ENCODE measurements at places on chromosomes 1 and 21.
A peak's percentile ranks its signal among the peaks of the same experiment; 100 is the strongest.

DNA sequence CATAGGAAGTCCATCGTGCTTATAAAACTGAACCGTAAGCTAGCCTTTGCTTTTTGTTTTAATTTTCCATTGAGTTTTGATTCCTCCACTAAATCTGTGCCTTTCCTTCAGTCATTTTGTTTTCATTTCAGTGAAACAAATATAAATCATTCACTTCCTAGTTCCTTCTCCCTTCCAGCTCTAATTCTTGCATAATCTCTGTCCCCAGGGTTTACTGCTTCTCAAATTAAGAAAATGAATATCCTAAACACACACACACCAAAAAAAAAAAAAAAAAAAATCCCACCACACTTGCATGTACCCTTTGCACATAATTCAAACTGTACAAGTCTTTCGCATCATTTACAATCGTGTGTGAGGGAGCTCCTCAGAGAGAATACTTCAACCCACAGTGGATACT, 6.8 kb downstream of the KCNH1 start:
- no peak for DNase-seq

GRCh38 chr1:101769520-101769919, 227.2 kb downstream of the OLFM3 start:
- no peak for DNase-seq

DNA sequence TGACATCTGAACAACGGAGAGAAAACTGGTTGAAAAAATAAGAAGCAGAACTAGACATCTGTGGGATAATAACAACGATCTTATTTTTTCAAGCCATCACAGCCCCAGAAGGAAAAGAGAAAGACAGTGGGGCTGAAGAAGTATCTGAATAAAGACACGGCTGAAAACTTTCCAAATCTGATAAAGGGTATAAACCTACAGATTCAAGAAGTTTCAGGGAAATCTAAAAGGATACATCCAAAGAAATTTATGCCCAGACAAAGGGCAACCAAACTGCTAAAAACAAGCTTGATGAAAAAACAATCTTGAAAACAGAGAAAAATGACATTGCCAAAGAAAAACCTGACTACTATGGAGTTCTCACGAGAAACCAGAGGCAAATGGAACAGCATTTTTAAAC, 40.4 kb downstream of the TARBP1 start:
- DNase-seq: no peak

DNA sequence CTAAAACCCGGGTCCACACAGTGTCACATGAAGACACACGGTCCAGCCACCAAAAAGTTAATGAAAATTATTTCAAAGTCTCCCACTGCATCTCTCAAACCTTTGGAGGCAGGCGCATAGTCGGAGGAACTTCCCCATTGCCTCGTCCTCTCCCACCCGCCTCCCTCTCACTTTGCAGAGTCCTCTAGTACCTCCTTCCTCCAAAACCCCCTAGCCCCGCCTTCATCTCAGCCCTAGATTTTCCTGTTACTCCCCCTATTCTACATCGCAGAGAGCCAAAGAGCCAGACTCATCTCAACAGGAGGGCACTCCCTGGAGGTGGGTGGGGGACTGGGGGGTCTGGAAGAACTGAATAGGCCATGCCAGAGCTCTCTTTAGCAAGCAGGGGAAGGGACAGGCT, 79.3 kb downstream of the DISP3 start:
- no peak for DNase-seq

- DNase-seq: no peak
Observed at GRCh38 chr1:232973652-232974611, 23.5 kb downstream of the NTPCR start.

- peak; percentile 76 for DNase-seq
Observed at GRCh38 chr1:212557739-212558692, 50.5 kb upstream of the ATF3 start.

DNA sequence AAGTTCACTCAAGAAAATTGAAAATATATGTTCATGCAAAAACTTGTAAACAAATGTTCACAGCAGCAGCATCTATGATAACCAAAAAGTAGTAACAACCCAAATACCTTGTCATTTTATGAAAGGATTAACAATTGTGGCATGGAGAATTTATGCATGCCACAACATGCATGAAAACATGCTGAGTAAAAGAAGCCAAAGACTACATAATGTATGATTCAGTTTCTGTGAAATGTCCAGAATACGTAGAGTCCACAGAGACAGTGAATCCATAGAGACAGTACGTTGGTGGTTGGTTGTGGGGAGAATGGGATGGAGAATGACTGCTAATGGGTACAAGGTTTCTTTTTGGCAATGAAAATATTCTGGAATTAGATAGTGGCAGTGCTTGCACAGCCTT, 148.7 kb downstream of the MAST2 start:
- no peak for DNase-seq

DNA sequence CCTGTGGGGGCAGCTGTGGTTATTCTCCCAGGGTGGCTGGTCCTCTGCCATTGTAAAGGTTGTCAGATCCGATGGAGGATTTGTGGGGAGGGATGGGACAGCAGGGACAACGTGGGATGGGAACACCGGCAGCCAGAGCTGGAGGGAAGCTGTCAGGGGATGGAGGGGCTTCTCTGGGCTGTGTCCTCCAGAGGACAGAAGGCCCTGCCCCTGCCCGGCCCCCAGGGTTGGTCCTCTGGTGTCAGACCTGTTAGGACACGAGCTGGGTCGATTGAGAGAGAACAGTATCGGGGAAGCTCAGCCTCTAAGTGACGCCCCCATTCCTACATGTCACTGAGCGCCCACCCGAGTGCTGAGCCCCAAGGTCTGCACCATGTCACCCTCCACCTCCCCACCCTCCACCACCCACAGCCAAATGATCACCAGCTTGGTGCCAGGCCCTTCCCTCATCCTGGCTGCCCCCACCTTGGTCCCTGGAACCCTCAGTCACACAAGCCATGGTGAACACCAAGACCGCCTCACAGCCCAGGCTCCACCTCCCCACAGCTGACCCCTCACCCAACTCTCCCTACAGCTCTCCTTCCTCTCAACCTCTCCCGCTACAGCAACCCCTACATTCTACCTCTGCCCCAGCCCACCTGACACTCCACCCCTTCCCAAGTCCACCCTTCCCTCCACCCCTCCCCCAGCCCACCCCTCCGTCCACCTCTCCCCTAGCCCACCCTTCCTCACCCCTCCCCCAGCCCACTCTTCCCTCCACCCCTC, 244.4 kb downstream of the MATN1 start:
- no peak for DNase-seq

GRCh38 chr21:40625991-40626390, 221.0 kb downstream of the DSCAM start:
- DNase-seq: no peak

DNA sequence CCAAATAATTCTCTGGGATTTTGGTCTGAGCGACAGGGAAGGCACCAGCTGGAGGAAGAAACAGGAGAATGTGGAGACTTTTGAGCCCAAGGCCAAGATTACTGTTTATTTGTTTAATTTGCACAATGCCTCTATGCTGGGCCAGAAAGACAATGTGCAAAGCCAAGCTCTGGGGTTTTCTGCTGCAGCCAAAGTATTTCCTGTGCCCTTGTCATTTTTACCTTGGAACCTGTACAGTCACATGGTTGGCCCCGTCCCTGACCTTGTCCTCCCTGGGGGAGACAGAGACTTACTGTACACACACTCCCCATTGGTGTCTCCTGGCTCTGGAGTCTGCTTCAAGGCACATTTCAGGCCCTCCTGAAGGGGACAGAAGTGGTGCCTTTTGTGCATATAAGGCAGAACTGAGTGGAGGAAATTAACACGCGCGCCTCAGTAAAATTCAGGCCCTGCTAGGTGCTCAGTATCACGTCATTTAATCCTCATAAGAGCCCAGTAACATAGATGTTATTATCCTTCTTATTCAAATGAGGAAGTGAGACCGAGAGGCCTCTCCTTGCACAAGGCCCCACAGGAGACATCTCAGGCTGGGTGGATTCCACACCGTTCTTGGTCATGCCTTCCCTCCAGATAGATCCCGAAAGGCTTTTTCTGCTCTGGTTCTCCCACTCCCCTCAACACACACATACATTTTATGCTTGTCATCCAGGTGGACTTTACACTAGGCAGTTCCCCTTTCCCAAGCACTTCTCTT, 21.1 kb downstream of the C1orf115 start:
- DNase-seq: no peak

GRCh38 chr1:166166698-166167571, at the start of gene FAM78B:
Gene FAM78B, minus strand, starts transcription at chr1:166167001. Its CDS starts 753 bp downstream, at chr1:166166248.
- DNase-seq: peak; percentile 84

DNA sequence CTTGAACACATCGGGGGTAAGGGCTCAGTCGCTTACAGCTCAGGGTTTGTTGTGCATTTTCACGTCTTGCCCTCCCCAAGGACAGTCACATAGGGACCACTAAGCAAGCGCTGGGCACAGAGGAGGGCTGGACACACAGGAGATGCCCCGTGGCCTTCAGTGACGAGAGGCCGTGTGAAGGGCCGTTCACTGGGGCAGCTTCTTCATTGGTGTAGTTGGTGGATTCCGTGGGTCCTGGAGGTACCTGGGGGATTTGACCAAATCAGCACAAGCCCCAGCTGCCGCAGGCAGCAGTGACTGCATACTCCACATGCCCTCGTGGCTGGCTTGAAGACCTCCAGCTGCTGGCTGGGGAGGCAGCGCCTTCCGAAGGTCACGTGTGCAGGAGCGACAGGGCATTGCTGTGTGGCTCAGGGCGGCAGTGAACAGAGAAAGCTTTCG, 100.8 kb upstream of the C1orf174 start:
- DNase-seq: no peak

GRCh38 chr1:940107-941014, 16.6 kb downstream of the SAMD11 start:
- DNase-seq: peak; percentile 61

DNA sequence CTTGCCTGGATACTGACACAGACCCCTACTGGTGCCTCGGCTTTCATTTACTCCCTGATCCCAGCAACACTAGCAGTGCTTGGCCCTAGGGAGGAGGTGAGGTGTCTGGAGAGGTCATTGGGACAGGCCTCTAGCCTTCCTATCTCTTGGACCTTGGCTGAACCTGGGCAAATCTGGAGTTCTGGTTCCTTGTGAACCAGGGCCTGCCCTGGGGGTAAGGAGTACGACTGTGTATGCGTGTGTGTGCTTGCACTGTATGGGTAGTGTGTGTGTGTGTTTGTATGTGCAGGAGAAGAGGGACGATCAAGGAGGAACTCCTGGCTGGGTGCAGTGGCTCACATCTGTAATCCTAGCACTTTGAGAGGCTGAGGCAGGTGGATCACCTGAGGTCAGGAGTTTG, 252.7 kb upstream of the CSF3R start:
- DNase-seq: no peak

DNA sequence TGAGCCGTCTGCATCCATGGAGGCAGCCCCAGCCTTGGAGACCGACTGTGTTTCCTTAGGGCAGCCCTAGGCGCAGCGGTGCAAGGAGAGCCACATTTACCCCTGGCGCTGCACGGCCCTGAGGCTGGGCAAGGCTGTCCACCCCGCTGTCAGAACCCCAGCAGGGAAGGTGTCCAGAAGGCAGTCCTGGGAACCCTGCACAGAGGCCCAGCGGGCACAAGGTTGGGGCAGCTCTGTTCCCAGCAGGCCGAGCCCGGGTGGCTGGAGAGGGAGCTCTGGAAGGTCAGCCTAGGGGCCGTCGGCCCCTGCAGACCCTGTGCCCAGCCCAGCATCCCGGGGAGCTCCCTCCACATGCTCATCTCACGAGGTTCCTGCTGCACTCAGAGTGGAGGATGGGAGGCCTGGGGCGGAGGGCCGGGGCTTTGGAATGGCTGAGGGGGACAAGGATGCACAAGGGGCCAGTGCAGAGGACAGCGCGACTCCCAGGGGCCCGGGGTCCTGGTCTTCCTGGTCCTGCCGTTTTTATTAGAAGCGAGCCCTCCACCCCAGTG, 19.9 kb upstream of the SAMD11 start:
- DNase-seq: peak; percentile 56

- DNase-seq: no peak
Observed at GRCh38 chr1:86380257-86380861, 15.8 kb downstream of the ODF2L start.

GRCh38 chr1:201999625-202000238, 10.7 kb upstream of the ELF3 start:
- no peak for DNase-seq

DNA sequence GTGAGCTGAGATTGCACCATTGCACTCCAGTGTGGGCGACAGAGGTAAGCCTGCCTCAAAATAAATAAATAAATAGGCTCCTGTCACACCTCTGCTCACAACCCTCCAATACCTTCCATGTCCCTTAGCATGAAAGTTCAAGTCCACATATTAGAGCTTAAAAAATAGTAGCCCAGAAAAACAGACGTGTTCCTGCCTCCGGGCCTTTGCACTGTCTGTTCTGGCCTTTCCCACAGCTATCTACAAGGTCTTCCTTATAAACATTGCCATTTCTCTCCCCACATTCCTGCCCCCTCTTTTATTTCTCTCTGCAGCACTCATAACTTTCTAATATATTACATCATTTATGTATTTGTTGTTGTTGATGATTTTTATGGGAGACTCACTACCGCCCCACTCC, 85.6 kb upstream of the CASZ1 start:
- DNase-seq: no peak

GRCh38 chr1:236240675-236241074, 41.1 kb downstream of the ERO1B start:
- DNase-seq: no peak

DNA sequence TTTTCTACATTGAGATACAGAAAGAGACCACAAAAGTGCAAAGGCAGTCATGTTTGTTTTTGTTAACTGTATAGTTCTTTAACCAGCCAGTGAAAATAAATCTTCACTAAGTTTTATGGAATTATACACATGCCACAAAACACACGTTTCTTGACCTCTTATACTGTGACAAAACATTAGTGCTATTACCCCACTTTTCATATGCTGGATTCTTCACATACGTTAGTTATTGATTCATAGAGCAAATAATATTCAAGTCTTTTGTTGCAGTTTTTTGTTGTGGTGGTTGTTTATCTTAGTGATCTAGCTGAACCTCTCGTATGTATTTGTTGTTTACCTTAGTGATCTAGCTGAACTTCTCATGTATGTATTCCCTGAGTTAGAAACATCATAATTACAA, 28.0 kb downstream of the LYPLAL1 start:
- no peak for DNase-seq

Data from psoas muscle (tissue), 8 donors.